ENCODE measurements at places on chromosomes 7 and 10.

DNA sequence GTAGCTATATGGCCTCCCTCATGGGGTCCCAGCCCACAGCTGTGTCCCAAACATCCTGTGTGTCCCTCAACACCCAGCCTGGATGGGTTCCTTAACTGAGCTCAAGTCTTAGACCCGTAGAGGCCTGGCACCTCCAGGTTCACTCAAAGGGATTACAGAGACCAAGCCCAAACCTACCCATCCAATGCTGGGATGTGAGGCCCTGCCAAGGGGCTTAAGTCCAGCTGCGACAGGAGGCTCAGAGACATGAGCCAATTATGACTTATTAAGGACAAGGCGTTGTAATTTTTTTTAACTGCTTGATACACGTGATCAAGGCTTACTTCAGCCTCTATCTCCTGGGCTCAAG is 105.6 kb upstream of the RET start:
- DNase-seq: no peak

GRCh38 chr7:136086712-136087111 is 109.6 kb upstream of the MTPN start:
- no peak for DNase-seq

DNA sequence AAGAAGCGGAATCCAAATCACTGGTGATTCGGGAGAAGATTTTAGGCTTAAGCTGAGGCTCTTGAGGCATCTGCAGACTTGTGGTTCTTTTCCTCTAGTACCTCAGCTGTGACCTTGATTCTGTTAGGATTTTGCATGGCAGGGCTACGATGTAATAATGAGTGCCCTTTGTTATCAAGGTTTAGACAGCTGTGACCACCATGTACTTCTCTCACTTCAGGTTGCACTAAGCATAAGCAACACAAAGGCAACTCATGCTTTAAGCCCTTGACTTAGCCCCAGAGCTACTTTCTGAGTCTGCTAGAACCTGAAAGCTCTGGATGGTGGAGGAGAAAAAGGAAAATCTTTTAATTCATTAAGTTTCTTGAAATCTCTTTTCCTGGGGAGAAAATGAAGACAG is 1052.3 kb upstream of the PHF14 start:
- no peak for DNase-seq

DNA sequence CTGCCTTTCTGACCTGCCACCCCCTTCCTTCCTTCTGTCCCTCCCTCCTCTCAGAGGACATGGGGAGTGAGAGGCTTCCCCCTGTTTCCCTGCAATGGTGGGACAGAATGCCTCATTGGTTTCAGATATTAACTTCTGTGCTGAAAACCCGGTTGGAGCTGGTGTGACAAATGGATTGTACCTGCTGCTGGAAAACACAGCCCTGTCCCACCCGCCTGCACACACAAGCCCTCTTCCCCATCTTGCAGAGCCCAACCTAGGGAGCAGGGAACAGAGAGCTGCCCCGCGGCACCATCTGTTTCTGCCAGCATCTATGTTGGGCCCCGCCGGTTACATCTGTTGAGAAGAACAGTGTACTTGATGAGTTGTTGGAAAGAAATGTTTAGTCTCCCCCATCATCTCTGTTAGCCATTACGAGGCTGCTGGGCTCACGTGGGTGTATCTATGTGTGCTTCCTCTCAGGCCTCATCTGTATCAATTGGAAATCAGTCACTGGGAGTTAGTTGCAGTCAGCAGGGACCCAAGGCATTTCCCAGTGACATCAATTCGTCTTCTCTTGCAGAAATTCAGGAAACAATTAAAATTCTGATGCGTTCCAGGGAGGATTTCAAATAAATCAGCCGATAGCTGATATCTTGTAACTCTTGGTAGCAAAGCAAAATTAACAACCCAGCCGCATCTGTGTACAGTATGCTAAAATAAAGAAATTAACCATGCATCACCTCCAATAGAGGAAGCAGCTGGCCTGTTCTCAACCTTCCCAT is 725.6 kb upstream of the GALNT17 start:
- no peak for DNase-seq

DNA sequence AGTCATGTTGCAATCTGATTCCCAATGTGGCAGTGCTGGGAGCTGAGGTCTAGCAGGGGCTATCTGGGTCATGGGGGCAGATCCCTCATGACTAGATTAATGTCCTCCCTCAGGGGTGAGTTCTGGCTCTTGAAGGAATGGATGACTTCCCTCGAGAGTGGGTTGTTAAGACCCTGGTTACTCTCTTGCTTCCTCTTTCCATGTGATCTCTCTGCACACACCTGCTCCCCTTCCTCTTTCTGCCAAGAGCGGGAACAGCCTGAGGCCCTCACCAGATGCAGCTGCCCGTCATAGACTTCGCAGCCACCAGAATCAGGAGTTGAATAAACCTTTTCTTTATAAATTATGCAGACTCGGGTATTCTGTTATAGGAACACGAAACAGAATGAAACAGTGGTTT is 37.8 kb downstream of the SFMBT2 start:
- no peak for DNase-seq

DNA sequence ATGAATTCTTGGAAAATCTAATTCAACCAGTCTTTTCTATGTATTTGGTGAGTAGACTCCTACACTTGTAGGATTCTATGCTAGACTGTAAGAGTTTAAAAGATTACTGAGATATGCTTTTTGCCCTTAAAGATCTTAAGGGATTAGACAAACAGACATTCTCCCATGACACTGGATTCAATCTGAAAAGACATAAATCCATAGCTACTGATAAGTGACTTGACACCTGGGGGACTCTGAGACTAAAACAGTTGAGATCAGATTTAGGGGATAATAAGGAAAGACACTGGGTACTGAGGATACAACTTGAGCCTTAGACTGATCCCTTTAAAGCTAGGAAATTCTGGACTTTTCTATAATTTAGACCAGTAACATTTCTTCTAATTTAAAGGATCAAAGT is 1233.4 kb downstream of the XPNPEP1 start:
- no peak for DNase-seq

DNA sequence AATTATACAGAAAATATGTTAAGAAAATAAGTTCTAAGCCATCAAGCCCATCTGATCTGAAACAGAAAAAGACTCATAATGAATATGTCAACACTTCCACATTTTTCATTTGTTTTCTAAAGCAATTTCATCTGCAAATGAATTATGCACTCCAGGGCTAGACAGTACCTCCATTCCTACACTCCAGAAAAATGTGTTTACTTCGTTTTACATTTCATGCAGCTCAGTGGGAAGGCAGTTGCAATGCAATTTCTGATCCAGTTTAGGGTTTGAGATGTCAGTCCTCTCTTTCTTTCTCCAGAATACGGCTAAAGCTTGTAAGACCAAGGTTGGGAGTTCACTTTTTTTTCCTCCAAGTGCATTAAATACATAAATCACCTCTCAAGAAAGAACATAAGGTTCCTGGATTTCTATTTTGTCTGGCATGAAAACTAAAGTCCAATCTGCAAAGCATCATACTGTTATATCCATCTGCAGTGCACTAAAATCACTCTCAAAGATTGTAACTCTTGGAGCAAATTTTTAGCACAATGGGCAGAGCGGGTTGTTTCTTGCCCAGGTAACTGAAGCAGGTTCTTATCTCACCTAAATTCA is 348.8 kb upstream of the C7orf33 start:
- DNase-seq: no peak

GRCh38 chr7:76512941-76513816 is 2.8 kb downstream of the UPK3B start:
- no peak for DNase-seq

- no peak for DNase-seq
Observed at GRCh38 chr10:109183366-109183765, 739.9 kb downstream of the XPNPEP1 start.

GRCh38 chr10:78960316-78960800 is 108.4 kb upstream of the ZMIZ1 start:
- no peak for DNase-seq

DNA sequence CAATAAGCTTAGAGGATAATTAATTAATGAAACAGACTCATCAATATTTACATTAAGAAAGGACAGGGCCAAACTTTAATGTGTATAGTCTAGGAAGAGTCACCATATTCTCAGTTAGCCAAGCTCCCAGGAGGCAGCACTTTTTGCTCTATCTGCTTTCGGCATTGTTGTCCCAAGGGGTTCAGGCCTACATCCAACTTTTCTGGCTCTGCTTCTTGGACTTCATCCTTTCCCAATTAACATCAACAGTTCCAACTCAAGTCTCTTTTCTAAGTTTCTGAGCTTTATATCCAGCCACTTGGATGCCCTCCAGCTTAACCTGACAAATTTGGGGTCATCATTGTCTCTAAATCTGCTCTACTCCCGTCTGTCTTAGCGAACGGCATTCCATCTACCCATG is 42.8 kb downstream of the GLI3 start:
- DNase-seq: no peak

GRCh38 chr7:116862951-116863670 is 724 bp downstream of the CAPZA2 start:
- no peak for DNase-seq

- no peak for DNase-seq
Observed at GRCh38 chr7:131723926-131724325, 167.5 kb upstream of the PODXL start.

DNA sequence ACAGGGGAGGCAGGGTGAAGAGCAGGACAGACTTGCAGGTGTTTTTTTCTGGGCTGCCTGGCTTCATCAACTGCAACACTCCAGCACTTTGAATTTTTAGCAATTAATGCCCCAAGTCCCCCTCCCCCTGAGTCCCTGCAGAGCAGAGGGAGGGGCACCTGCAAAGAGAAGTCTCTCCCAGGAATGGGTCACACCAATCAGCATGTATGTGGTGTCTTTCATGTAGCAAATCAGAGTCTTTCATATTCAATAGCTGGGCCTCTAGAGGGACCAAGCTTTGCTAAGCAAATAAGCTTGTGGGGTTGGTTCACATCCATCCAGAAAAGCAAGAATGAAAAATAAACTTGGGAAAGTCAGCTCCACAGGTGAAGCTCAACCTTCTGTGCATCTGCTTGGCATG is 90.7 kb downstream of the PARP12 start:
- no peak for DNase-seq

DNA sequence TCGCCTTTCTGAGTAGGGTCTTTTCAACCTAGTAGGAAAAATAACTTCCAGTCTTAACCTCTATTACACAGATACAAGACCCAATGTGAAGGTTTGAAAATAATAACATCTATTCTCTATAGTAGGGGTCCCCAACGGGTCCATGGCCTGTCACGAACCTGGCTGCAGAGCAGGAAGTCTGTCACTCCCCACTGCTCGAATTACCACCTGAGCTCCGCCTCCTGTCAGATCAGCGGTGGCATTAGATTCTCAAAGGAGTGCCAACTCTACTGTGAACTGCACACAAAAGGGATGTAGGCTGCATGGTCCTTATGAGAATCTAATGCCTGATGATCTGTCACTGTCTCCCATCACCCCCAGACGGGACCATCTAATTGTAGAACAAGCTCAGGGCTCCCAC is 7.4 kb downstream of the YWHAG start:
- no peak for DNase-seq

DNA sequence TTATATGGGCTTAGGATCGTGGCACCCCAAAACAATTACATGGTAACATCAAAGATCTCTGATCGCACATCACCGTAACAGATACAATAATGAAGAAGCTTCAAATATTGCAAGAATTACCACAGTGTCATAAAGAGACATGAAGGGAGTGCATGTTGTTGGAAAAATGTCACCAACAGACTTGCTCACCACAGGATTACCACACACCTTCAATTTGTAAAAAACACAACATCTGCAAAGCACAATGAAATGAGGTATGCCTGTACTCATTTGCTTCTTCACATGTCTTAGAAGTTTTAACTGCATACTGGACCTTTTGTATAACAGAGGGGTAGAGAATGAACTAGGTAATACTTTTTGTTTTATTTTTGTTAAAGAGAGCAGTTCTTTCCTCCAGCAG is 96.6 kb downstream of the TPST1 start:
- DNase-seq: no peak

DNA sequence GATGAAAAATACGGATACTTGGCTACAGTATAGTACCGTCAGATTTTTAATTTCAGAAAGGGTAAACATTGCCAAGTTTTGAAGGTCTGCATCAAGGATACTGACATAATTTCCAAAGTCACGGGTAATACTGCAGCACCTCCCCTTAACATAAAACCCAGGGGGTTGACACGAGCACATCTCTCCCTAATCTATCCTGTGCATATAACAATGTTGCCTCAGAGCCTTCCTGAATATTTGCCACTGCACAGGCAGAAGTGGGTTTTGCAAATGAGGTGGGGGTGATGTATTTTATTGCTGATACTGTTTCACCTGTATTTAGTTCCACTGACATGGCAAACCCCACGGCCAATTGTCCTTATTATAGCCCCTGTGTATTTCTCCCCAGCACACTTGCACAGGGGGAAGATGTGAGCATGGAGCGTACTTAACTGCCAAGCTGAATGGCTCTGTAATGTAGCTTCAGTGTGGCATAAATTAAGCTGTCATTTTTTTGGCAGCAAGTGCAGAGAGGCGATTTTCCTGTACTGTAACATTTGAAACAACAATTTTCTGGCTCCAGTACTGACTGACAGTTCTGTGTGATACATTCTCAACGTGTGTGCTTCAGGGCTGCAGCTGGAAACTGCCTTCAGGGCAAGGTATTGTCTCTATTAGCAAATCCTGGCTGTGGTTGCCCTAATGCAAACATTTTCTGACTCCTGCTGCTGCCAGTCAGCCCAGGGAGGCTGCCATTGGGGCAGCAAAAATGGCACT is 299.6 kb upstream of the SP4 start:
- DNase-seq: no peak

DNA sequence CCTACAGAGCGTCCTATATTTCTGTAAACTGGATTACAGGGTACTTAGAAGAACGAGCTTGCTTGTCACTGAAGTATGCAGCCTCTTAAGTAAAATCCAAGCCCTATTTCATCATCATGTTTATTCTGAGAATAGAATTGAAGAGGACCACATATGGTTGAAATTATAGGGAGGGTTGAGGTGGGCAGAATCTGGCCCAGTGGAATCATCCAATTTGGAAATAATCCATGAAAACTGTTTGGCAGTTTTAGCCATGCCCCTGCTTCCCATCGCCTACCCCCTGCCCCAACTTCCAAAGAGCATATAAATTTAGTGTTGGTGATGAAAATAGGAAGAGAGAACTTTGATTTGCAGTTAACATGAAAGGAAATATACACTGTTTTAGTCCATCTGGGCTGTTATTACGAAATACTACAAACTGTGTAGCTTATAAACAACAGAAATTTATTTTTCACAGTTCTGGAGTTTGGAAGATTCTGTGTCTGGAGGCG is 150.4 kb downstream of the PRKG1 start:
- DNase-seq: no peak

DNA sequence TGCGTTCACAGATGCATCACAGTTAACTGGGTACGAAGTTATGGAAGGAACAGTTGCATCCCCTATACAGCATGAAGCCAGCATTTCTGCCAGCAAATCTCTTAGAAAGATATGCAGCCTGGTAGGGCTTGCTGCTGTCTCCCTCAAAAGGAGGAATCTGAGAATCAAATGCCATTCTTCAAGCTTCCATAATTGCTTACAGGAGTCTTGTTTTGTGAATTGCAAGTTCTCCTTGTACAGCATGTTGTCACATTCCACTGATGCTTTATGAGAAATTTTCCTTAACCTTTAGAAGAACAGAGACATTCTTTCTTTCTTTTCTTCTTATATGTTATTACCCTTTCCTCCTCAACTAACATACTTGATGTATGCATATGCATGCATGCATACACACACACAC is 134.6 kb downstream of the CHRM2 start:
- no peak for DNase-seq

Measured in stimulated activated CD4-positive, alpha-beta T cell treated with anti-CD3 and anti-CD28 coated beads, Interleukin-1b, Interleukin-23, amount 100 ng/mL, for 1 hour (primary cell).